ENCODE measurements at places on chromosomes 6 and 20.

- no peak for DNase-seq
Measured at GRCh38 chr20:9256393-9256792, 187.5 kb downstream of the PLCB4 start.

DNA sequence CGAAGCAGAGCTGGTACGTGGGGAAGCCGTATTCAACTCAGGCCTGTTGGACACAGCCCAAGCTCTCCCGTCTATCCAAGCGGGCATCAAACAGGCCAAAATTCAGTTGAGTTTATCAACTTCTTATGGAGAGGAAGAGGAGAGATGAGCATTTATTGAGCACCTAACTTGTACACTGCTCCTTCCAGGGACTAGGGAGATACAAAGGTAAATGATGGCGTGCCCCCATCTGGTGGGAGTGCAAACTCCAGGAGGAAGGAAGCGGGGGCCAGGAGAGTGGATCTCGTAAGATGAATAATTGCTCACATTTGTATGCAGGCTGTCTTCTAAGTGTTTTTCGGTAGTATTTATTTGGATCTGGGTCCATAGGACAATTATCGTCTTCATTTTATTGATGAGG lies 146.6 kb downstream of the SOBP start:
- DNase-seq, result no peak

DNA sequence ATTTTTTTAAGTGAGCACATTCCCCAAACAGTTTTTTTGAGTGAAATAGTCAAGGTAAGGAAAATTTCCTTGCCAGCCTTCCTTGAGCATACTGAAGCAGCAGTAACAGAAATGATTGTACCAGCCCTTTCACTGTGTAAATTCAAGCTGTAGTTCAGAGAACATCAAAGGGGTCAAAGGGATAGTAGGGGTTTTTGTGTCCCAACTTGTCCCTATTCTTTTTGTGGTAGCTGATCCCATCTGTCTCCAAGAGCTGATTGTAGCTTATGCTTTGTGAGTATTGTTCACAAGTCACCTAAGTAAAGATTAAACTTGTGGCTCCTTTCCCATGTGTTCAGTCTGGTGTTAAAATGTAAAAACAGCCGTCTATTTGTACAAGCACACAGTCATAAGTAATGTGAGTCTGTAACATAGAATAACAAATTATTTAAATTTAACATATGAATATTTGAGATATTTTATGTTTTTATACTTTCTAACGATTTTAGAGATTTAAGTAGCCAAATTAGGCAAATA lies 185.0 kb downstream of the CENPW start:
- DNase-seq, result no peak

DNA sequence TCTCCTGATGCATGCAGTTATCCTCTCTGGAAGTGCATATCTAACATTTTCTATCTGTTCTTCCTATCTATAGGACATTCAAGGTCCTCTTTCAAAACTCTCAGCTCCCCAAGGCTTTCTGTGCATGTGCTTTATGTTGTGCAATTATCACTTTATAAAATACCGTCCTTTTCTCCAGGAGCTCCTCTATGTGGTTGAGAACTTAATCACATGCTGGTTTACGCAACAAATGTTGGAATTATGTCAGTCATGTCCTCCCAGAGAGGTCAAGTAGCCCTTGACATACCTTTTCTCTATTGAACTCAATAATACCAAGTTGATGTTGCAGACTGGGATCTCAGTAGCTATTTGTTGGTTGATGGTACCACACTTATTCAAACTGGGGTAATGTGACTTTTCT lies 388.4 kb downstream of the BTBD3 start:
- DNase-seq, result no peak

DNA sequence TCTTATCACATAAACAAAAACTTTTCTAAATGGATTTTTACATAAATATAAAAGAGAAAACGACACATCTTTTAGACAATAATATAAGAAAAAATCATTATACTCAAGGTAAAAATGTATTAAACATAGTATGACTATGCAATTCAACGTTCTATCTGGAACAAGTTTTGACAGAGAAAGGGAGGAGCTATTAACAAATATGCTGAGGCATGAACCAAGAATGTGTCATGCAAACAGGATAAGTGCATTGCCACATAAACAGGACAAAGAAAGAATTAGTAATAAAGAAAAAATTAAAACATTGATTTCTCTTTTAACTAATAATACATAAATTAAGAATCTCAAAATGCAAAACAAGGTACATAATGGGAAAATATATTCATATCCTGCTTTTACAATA lies 1353.4 kb upstream of the GJE1 start:
- DNase-seq, result no peak

GRCh38 chr6:169666441-169666840 lies 35.4 kb downstream of the WDR27 start:
- DNase-seq, result no peak

DNA sequence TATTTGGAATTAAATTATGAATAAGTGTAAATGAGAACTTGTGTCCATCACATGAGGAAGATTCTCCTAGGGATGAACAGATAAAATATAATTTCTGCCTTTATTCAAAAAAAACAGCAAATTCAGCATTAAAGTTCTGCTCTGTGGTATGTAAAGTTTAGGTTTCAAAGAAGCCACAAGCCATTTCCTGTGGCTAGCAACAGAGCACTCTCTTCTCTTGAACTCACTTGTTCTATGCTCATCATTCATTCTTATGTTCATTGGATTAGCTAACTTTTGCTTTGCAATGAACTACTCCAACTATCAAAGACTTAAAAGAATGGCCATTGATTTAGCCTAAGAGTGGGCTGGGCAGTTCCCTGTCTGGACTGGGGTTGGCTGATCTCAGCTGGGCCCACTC lies 20.8 kb upstream of the SNRPB2 start:
- no peak for DNase-seq

All from cortex of kidney (tissue), 1 donor.